ENCODE measurements at places on chromosomes 1 and 21.

DNA sequence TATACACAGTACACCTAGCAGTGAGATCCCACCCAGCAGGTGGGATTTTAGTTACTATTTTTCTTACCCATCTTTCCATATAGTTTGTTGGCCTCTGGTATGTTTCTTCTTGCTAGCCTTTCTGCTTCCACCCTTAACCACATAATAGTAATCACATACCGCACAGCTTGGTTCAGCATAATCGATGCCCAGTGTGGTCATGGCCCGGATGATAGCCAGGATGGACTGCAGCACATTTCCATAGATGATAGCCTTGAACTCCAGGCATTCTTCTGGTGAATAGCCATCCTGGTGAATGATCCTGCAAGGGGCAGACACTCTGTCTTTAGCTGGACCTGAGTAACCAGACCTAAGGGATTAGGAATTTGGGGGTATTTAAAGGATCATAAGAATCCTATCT, 9.5 kb downstream of the GNAT2 start:
- no peak for DNase-seq

DNA sequence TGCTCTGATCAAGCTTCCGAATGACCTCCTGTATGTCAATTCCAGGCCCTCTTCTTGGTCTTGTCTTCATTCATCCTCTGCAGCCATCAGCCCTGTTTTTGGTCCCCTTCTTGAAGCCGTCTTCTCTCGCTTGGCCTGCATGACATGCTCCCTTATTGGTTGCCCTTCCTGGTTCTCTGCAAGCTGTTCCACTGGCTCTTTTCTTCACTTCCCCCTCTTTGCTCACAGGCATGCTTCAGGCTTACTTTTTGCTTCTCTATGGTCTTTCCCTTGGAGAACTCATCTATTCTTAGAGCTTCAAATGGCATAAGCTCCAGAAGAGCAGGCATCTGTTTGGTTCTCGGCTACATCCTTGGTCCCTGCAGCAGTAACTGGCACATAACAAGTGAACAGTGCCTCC, 38.8 kb downstream of the PDPN start:
- DNase-seq, result no peak

- DNase-seq, result no peak
Measured at GRCh38 chr1:26838474-26839338, 12.2 kb downstream of the ZDHHC18 start.

- DNase-seq, result no peak
Measured at GRCh38 chr1:21749109-21749508, 33.8 kb downstream of the USP48 start.

- DNase-seq, result peak; percentile 70
Measured at GRCh38 chr1:9539829-9540550, 725 bp downstream of the SLC25A33 start.

- DNase-seq, result no peak
Measured at GRCh38 chr1:162712317-162713029, 78.0 kb upstream of the HSD17B7 start.

DNA sequence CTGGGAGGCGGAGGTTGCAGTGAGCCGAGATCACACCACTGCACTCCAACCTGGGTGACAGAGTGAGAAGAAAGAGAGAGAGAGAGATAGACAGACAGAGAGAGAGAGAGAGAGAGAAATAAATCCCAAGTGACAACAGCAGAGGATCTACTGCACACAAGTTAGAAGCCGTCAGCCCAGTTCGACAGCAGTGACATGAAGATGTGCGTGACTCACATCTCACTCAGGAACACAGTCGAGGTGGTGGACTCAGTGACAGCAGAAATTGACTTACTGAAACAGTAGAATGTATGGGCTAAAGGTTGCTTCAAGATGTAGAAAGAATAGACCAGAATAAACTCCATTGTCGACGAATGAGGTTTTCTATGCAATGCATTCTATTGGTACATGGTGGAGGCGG, 77.0 kb upstream of the KRTAP19-8 start:
- DNase-seq, result no peak

- DNase-seq, result no peak
Measured at GRCh38 chr1:27967884-27968466, 8.2 kb downstream of the XKR8 start.

DNA sequence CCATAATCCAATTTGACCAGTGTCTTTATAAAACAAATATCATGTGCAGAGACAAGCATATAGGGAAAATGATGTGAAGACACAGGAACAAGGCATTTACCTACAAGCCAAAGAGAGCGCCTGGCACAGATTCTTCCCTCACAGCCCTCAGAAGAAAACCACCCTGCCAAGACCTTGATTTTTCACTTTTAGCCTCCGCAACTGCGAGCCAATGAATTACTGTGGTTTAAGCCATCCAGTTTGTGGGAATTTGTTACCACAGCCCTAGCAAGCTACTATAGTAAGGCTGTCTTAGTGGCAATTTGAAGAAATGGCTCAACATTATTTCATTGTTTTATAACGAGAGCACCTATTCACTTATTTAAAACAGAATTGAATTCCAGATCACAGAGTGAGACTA, 85.7 kb upstream of the CCDC190 start:
- DNase-seq, result no peak

DNA sequence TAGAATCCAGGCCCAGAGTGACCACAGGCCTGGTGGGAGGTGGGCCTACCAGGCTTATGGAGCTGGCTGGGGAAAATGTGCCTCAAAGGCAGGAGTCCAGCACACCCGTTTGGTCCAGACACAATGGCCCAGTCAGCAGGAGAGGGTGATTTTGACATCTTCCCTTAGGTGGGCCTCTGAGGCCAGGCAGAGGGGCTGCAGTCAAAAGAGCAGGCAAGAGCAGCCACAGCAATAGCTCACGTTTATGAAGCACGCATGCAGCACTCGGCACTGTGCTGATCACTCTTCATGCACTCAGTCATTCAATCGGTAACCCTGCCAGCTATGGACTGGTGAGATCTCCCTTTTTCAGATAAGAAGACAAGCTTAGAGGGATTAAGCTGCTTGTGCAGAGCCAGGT, 146.8 kb downstream of the LRIG2 start:
- no peak for DNase-seq

DNA sequence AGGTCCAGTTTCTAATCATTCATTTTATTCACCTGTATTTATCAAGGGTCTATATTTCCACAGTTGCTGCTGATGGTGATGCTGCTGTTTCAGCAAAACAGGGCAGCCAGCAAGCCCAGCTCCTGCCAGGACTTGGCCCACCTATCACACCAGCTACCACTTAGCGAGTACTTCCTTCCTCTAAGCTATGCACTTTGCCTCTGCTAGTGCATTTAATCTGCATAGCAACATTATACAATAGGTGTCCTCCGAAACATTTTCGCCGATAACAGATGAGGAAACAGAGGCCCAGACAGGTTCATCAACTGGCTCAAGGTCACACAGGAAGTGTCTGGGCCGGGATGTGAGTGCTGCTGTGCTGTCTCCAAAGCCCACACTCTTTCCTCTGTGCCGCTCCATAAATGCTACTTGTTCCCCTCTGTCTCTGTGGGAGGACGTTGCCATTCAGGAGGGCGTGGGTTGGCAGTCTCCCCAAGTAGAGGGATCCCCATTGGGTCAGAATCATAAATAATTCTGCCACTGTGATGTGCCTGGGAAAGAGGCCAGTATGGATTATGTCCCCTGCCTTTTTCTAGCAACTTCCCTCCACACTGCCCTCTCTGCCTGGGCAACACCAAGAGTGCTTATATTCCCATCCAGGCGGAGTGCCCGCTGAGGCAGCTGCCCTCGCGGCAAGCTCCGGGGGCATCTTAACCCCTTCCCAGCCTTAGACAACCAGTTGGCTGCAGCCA, 9.4 kb upstream of the PLEKHA6 start:
- DNase-seq, result no peak

DNA sequence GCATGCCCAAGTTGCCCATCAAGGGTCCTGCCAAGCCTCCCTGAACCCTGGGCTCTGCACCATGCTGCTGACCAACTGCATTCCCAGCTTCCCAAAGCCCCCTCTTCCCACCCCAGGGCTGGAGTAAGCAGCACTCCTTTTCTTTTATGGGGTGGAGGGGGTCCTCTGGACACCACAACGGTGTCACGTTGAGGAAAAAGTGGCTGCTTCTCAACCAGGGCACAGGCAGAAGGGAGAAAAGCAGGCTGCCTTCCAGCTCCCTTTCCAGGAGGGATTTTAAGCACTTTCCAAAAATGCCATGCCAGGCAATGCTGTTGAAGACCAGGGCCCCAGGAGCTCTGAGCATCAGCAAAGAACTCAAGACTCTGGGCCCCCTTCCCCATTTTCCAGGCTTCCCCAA, 691 bp downstream of the RIMS3 start:
- DNase-seq, result no peak

GRCh38 chr1:59917026-59917784, 9.4 kb downstream of the CYP2J2 start:
- DNase-seq, result no peak

- DNase-seq, result no peak
Measured at GRCh38 chr1:180962178-180962577, 49.5 kb downstream of the KIAA1614 start.

GRCh38 chr1:1435106-1435903, at the start of gene VWA1:
VWA1 (plus strand) TSS chr1:1435690; CDS start chr1:1435749, 59 bp downstream.
- peak; percentile 76 for DNase-seq

- no peak for DNase-seq
Measured at GRCh38 chr1:22398656-22399420, 52.8 kb upstream of the ZBTB40 start.

GRCh38 chr1:77516106-77516505, 166.4 kb downstream of the ZZZ3 start:
- no peak for DNase-seq

- DNase-seq, result no peak
Measured at GRCh38 chr1:100622037-100622436, 84.1 kb downstream of the GPR88 start.

- DNase-seq, result peak; percentile 66
Measured at GRCh38 chr1:1349256-1350012, at the start of gene DVL1. DVL1 (minus strand) TSS chr1:1349418; CDS start chr1:1349065, 353 bp downstream.

GRCh38 chr1:160621633-160622413, 25.0 kb downstream of the SLAMF1 start:
- no peak for DNase-seq

DNA sequence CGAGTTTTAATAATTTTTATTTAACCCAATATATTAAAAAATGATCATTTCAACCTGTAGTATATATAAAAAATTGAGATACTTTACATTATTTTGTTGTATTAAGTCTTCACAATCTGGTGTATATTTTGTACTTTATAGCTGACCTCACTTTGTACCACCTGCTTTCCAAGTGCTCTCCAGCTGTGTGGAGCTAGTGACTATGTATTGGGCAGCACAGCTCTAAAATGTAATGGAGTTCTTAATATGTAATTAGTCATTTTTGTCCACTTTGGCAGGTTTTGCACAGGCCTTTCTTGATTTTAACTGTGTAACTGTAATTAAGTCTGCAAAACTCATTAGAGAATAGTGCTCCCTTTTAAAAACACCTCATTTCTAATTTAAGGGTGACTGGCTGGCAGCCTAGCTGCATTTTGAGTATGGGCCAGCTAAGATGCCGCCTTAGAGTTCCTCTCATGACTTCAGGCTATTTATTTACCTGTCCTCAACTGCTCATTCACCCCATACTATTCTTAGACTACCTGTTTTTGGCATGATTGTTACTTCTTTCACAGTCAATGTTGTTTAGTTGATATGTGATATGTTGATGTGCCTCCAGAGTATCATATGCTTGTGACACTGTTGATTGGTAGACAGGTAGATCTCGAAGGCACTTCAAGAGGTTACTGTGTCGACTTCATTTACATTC, 43.2 kb downstream of the ZYG11B start:
- no peak for DNase-seq

DNA sequence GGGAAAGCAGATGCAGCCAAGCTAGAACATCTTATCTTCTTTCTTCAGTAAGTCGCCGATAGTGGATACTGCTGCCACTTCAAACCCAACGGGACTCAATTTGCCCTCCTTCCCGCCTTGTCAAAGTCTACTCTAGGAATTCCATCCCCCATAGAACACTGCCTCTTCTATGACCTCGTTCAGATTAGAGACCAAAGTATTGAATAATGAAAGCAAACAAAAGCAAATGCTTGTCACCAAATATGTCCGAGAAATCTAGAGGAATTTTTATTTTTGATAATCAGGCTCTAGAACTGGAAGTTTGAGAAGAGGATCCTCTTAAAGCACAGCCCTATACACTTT, 853 bp upstream of the RRAGC start:
- no peak for DNase-seq

DNA sequence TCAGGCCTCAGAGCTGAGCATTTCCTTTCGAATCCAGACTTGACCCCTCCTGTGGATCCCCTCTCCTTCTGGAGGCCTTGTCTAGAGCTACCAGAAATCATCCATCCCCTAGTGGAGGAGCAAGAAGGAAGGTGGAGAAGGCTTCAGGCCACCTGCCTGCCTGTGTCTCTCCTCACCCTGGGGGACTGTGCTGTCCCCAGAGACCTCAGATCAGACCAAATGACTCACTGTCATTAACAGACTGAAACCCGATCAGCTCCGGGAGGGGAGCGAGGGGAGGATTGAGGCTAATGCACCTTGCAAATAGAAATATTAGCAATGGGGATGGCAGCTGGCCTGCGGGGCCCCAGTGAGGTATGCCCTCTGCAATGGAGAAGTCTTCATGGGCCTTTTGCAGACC, 2.1 kb downstream of the MYBPH start:
- no peak for DNase-seq

DNA sequence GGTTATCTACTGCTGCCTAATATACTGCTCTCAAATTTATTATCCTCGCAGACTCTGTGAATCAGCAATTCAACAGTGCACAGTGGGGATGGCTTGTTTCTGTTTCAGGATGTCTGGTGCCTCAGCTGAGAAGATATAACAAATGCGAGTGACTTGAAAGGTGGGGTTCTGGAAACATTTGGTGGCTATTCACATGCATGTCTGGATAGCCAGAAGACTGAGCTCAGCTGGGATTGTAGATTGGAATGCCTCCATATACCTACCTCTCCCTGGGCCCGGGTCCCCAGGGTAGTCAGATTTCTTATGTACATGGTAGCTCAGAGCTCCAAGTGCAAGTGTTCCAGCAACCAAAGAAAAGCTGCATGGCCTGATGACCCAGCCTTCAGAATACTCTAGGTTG, 176.3 kb downstream of the IER5 start:
- DNase-seq, result no peak

DNA sequence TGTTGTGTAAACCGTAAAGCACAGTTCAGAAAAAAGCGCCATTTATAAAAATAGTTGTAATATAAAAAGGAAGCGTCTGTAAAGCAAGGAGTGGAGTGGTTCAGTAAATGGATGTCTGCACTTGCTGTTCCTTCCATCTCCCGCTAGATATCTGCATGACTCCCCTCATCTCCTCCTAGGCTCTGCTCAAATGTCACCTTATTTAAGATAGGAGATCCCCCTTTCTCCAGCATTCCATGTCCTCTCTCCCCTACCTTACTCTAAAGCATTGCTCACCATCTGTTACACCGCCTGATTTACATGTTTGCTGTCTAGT, 745 bp downstream of the MUL1 start:
- DNase-seq, result no peak
